ENCODE measurements at places on chromosomes 1 and 21.

GRCh38 chr1:238652346-238652968, 733.9 kb upstream of the CHRM3 start:
- DNase-seq, result no peak

- no peak for DNase-seq
Measured at GRCh38 chr1:208421486-208421885, 177.3 kb upstream of the PLXNA2 start.

GRCh38 chr1:52424813-52425212, 20.4 kb downstream of the PRPF38A start:
- no peak for DNase-seq

DNA sequence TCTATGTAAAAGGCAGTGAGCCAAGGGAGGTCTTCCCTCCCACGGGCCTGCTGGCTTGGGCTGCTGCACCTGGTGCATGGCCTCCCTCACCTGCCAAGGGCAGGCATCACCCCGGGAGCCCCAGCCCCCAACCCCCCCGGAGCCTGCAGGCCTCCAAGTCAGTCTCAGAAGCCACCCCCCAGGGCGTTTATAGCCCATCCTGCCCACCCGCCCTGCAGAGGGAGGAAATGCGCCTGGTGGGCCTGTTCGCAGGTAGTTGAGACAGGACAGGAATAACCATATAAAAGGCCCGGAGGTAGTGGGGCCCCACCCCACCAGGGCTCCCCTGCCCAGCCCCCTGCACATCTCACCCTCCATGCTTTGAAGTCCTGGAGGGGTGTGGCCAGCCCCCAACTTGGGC, 18.2 kb upstream of the ARF1 start:
- no peak for DNase-seq

DNA sequence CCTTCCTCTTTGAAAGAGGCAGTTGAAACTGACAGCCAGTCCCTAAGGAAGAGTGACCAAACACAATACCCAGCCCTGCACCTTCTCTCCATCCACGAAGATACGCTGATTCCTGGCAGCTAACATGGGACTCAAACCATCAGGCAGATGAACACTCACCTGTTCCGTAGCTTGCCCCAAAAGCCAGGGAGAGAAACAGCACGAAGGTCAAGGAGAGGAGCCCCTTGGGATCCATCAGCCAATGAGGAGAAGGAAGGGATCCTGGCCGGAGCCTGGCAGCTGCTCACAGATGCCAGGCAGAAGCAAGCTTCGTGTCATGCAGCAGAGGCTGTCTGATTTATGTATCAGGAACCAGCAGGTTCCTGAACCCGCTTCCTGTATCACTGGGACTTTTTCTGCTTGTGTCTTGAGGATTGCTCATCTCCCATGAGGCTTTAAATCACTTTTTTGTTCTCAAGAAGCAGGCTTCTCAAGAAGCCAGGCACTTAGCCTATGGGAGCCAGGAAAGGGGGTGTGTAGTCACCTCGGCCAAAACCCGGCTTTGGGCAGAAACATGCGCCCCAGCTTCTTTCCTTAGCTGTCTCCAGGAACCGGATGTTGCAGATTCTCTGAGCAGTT, at the start of gene SLAMF1:
SLAMF1 (minus strand) TSS at position 334 of the 618 bp plus-strand sequence; CDS start at position 235, 99 bp downstream.
- no peak for DNase-seq

GRCh38 chr1:224193319-224193966, 10.4 kb downstream of the DEGS1 start:
- DNase-seq, result no peak

- DNase-seq, result no peak
Measured at GRCh38 chr1:162530307-162530987, 31.1 kb upstream of the UAP1 start.

- DNase-seq, result no peak
Measured at GRCh38 chr1:63966016-63966415, 192.2 kb downstream of the ROR1 start.

GRCh38 chr21:15209224-15209623, 144.4 kb upstream of the NRIP1 start:
- no peak for DNase-seq

DNA sequence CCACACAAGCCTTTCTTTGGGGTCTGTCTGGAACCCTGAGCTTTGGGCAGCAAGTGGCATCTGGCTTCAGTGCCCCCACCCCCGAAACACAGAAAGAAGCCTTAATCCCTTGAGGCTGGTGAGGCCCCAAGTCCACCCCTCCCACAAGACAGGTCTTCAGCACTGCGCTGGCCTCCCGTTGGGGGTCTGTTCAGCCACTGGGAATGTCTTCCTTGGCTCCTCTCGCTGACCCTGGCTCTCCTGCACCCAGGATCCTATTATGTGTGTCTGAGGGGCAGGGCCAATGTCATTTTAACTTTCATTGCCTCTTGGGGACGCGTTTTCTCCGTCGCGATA, 26.9 kb downstream of the ATP8B2 start:
- no peak for DNase-seq

DNA sequence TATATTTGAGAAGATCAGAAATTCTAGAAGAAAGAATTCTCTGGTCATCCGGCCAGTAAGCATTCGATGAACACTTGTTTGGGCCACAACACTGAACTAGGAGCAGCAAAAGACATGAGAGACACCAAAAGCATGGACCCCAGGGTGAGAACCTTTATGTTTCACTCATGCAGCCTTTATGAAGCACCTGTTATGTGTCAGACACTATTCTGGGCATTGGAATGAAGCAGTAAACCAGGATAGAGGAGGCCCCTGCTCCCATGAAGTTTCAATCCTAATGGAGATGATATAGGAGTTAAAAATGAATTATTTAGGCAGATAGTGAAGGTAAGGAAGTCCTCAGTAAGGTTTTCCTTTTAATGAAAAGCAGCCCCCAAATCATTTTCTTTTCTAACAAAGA, 43.6 kb downstream of the OLFML3 start:
- DNase-seq, result no peak

DNA sequence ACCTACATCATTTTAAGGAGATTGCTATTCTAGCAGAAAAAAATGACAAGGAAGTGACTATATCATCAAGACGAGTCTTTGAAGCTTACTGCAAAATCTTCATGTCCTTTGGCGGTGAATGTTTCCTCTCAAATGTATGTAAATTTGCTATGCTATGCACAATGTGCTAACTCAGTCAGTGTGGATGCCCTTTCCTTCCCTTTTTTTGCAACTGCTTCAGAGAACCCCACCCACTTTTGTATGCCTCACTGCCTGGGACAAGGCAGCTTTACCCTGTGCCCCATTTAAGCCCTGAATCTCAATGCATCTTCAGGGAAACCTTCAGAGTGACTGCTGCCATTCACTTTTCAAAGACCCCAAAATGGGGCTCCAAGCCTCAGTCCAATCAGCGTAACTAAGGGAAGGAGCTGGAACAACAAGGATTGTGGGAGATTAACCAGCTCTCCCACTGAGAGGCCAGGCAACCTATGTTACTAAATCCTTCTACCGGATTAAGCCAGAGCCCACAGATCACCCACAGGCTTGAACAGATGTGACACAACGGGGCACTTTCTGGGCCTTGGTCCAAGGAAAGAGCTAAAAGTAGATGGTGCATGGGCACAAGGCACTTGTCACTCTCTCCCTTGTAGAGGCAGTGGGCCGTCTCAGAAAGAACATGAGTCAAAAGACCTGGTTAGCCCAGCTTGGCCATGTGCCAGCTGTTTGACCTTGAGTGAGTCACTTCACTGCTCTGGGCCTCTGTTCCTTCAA, 154.4 kb downstream of the PLPP3 start:
- DNase-seq, result peak; percentile 91

GRCh38 chr1:159914252-159915018, 10.9 kb downstream of the TAGLN2 start:
- no peak for DNase-seq

- no peak for DNase-seq
Measured at GRCh38 chr1:119048624-119049404, 60.7 kb upstream of the TBX15 start.

DNA sequence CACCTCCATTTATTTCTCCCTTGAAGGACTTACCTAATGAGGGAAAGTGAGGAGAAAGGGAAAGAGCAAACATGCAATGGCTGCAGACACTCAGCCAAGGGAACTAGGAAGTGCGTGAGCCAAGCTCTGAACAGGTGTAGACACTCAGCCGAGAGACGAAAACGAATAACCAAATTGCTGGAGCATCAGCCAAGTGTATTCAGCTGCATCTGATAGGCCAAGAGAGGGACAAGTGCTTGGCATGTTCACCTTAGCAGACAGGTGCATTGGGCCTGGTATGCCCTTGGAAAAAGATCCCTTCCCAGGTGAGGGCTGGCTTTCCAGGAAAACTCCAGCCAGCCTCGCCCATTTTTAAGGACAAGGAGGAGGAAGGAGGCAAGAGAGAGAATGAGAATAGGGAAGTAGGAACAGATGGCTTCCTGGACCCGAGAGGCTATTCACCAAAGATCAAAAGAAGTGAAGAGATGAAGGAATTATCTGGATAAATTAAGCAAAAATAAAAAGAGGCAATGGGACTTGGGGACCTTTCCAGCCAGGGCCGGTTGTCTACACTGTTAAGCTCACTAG, 184.7 kb downstream of the TOMM20 start:
- DNase-seq, result no peak

DNA sequence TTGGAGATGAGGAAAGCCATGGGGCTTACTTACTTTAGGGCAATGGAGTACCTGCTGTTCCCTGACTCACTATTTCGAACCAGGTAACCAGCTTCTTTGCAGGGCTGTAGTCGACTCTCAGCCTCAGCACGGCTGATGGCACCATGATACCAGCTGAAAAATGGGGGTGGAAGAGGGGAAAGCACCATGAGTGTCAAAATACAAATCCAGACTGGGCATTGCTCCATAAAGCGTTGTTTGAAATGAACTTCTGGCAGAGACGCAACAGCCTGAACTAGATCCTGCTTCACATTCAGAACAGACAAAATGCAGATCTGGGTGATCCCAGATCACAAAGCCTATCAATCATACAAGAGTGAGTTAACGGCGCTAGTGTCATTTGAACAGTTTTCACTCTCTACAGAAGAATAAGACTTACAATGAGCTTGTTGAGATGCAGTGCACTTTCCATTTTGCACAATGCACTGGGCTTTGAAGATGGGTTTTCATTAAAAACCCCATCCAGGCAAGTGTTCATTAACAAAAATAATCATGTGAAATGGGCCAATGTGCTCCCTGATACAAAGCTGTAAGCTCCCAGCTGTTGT, 16.0 kb upstream of the TDRD10 start:
- DNase-seq, result no peak

- no peak for DNase-seq
Measured at GRCh38 chr1:202162418-202163280, 2.2 kb upstream of the PTPN7 start.

GRCh38 chr1:165162671-165163241, 193.8 kb downstream of the LMX1A start:
- no peak for DNase-seq

GRCh38 chr1:245938046-245938435, 569.0 kb downstream of the SMYD3 start:
- no peak for DNase-seq

DNA sequence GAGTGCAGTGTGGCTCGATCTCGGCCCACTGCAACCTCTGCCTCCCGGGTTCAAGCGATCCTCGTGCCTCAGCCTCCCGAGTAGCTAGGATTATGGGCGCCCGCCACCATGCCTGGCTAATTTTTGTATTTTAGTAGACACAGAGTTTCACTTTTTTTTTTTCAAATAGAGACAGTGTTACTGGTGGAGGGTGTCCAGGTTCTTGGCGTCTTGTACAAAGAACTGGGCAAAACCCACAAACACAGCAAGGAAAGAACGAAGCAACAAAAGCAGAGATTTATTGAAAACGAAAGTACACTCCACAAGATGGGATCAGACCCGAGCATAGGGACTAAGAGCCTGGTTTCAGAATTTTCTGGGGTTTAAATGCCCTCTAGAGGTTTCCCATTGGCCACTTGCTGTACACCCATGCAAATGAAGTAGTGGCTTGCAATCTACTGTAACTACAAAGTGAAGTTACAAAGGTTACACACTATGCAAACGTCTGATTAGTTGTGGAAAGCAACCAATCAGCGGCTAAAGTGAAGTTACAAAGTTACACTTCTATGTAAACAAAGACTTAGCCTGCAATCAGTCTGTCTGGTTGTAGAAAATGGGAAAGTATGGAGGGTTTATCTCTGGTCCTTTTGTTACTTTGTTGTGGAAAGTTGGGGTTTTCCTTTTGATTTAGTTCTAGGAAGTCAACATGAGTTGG, 199.1 kb downstream of the DYRK1A start:
- no peak for DNase-seq

GRCh38 chr1:79777481-79778219, 771.1 kb upstream of the ADGRL4 start:
- DNase-seq, result no peak

- DNase-seq, result no peak
Measured at GRCh38 chr21:41950941-41951351, 2.9 kb downstream of the C2CD2 start.

- no peak for DNase-seq
Measured at GRCh38 chr21:14614287-14614686, 68.2 kb upstream of the SAMSN1 start.

GRCh38 chr1:67559222-67559700, 125.7 kb upstream of the GADD45A start:
- DNase-seq, result no peak

DNA sequence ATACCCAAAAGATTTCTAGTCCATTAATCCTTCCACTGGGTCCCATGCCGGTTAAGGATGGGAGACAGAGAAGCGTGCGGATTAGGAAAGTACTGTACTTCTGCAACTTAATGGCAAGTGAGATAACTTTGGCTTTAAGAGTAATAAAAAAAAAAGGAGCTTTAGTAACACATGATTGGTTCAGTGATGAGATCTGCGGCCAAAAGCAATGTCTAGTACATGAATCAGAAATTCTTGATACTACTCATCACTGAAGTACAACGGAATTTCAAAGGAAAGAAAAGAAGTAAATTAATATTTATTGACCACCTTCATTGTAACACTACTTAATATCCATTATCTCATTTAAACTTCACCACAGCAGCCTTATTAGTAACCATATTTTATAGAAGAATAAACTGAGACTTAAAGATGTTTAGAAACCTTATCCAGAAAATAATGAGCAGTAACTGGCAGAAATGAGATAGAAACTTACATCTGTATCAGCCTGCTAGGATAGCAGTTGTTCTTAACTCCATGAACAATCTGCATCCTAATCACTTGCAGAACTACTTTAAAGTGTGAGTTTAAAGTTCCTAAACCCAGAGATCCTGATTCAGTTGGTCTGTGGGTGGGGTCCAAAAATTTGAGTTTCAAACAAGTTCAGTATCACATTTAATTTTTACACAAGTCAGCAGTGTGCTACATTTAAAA, 14.1 kb upstream of the NUF2 start:
- no peak for DNase-seq

DNA sequence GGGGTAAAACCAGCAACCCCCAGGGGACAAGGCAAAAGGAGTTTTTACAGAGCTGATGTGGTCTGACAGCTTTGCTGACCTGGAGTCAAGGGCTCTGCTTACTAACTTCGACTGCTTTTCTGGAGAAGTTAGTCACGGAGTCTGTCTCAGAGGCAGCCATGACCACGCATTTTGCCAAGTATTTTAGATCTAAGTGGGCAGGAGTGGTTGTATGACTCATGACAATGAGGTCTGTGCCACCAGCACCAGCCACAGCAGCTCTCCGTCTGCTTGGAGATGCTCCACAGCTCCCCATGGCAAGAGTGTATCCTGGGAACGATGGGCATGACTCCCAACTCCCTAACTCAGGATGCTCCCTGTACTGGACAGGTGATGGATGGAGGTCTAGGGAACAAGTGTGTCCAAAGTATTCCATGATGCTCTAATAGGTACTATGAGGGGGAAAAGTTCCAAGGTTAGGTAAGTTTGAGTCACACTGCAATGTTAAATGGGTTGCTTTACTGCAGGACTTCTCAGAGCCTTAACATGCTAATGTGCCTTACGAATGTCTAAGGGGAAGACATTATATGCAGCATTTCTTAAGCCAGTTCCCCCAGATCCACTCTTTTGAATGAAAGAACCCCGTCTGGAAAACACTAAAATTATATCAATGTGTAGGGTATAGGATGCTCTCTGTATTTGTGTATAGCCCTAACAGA, 359.0 kb downstream of the HHAT start:
- DNase-seq, result no peak

Data from retinal pigment epithelial cell (primary cell).